GM10248 (cell line): ENCODE measurements at places on chromosomes 4 and X.

DNA sequence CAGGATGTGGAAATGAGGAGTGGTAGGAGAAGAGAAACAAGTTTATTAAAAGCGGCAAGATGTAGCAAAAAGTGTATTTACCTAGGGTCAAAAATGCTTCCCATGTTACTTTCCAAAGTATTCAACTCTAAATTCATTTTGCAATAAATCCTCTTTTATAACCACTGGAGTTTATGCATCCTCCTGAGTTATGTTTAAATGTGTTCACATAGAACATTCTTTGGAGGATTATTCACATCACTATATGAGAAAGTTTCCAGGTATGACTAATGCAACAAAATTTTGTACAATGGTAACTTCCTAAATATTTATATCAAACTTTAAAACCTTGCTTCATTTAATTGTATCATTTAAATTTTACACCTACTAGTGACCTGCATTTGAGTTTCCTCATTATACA lies 870.6 kb upstream of the SLIT2 start:
- no peak for DNase-seq

DNA sequence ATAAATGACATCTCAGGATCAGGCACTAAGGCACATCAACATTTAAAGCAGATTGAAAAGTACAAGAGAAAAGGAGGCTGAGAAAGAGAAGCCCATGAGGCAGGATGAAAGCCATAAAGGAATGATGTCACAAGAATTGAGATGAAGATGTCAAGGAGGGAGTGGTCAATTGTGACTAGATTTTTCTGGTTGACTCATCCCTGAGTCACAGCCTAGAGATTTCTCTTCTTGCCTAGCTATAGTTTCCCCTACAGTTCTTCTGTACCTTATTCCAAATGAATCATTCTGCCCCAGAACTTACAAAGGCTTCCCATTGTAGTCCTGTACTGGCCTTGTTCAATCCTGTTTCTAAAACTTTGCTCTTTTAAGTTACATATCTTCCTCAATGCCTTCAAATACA lies 3.4 kb upstream of the USP53 start:
- DNase-seq: peak; percentile 24

DNA sequence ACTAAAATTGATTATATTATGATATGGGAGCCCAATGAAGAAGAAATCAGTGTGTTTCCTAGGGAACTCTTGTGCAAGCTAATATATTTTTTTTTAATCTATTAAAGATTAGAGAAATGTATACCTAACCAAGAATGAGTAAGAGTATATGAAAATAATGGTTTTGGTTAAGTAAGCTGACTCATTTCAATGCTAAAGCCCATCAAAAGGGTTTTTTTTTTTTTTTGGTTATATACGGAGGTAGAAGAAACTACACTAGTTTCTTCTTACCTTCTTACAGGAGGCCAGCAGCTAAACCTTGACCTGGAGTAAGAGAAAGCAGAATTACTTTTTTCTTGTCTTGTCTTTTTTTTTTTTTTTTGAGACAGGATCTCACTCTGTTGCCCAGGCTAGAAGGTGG lies 27.5 kb downstream of the RUFY3 start:
- DNase-seq: peak; percentile 28

GRCh38 chrX:109392895-109393294 lies 89.0 kb downstream of the GUCY2F start:
- no peak for DNase-seq

GRCh38 chr4:721261-722168 lies 15.9 kb downstream of the PCGF3 start:
- DNase-seq: no peak

DNA sequence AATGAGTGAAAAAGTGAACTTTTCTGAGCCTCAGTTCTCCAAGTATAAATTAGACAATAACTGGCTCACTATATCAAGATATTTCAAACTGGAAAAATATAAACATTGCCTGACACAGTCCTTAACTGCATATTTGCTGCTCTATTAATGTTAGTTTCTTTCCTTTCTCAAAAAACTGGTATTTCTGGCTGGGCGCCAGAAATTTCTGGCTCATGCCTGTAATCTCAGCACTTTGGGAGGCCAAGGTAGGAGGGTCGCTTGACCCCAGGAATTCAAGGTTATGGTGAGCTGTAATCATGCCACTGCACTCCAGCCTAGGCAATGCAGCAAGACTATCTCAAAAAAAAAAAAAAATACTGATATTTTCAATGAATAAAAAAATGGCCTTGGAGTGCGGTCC lies 227.0 kb downstream of the MAGEB17 start:
- DNase-seq: no peak

GRCh38 chr4:12221031-12221430 lies 792.3 kb upstream of the HS3ST1 start:
- DNase-seq: no peak

- no peak for DNase-seq
Measured at GRCh38 chrX:129938081-129938480, 32.1 kb downstream of the UTP14A start.

DNA sequence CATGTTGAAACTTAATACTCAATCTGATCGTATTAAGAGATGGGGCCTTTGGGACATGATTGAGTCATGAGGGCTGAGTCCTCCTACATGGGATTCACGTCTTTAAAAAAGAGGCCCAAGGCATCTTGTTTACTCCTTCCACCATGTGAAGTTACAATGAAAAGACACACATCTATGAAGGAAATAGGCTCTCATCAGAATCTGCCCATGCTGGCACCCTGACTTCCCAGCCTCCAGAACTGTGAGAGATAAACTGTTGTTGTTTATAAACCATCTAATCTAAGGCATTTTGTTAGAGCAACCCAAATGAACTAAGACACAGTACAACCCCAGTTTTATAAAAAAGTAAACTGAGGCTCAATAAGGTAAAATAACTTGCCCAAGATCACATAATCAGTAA lies 32.3 kb downstream of the PPP3CA start:
- no peak for DNase-seq

GRCh38 chrX:153669901-153670731 lies 3.5 kb downstream of the PNCK start:
- DNase-seq: no peak

GRCh38 chr4:77636902-77637301 lies 31.3 kb downstream of the CXCL13 start:
- no peak for DNase-seq

GRCh38 chrX:129754056-129755024 lies 15.6 kb downstream of the XPNPEP2 start:
- DNase-seq: no peak
